T-helper 2 cell treated with Interferon-gamma antibody and Interleukin-4, amounts not matched to agents 5 μg/mL and 100 μg/mL, for 36 hours (primary cell): ENCODE measurements at places on chromosomes 6 and 20.
A peak's percentile ranks its signal among the peaks of the same experiment; 100 is the strongest.

DNA sequence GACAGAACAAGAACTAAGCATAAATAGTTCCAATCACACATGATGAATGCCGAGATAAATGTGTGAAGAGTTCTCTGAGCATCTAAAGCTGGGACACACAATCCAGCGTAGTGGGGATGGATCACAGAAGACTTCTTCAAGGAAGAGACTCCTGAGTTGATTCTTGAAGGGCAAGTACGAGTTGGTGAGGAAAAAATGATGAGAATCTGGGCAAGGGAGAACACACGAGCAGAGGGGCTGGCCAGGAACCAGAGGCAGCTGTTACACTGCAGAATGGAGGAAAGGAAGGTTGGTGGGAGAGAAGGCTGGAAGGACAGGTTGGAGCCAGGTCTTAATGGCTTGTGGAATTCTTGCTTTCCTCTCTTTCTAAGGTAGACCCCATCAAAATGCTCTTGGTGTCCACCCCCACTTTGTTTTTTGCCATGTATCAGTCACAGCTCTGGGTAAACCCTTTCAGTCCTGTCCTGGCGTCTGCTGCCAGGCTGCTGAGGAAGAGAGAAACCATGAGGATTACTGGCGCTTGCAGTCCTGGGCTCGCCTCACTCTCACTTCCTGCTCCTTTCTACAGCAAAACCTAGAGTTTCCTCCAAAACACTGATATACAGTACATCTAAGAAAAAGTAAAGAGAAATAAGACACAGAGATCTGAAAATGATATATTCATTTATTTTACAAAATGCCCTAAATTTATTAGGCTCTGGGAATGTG is 127.6 kb upstream of the FAM184A start:
- no peak for DNase-seq

- no peak for DNase-seq
Measured at GRCh38 chr6:97456070-97456469, 173.1 kb upstream of the MMS22L start.

- no peak for DNase-seq
Measured at GRCh38 chr6:149901444-149902140, 3.7 kb upstream of the RAET1E start.

GRCh38 chr20:42150230-42150629 is 532.1 kb upstream of the CHD6 start:
- DNase-seq = no peak

DNA sequence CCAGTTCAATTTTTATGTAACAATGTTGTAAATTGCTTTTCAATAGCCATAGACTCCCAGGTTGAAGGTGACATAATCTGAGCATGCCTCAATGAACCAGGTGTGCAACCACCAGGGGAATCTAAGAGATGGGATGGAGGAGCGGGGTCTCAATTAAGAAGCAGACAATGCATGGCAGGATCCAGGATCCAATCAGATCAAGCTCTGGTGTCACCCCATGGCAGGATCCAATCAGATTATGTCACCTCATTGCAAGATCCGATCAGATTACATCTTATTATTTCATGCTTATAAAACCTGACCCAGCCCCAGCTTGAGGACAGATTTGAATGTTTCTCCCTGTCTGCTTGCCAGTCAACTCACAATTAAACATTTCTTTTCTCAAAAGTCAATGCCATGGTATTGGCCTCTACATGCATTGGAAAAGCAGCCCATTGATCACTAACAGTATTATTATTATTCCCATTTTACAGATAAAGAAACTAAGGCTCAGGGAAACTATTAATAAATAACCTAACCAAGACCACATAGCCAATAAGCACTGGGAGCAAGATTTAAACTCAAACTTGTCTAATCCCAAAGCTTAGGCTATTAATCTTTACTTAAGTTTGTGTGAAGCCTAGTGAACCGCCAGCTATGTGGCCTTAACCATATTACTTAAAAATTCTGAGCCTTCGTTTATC is 14.3 kb upstream of the SIRT5 start:
- DNase-seq = no peak

DNA sequence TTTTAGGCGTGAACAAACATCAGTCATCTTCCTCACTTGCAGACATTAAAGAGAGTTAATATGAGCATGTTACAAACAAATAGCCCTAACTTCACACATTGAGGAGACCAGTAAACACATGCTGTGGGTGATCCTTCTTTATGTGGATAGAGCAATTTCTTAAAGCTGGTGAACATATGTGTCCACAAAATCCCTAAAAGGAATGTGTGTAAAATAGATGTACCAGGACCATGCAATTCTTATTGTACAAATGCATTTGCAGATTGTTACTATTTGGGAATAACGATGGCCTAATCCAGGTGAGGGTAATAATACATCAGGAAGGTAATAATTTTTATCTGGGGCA is 228.9 kb downstream of the ALDH8A1 start:
- no peak for DNase-seq

GRCh38 chr20:43579861-43580793 is 10.6 kb upstream of the IFT52 start:
- DNase-seq = no peak

DNA sequence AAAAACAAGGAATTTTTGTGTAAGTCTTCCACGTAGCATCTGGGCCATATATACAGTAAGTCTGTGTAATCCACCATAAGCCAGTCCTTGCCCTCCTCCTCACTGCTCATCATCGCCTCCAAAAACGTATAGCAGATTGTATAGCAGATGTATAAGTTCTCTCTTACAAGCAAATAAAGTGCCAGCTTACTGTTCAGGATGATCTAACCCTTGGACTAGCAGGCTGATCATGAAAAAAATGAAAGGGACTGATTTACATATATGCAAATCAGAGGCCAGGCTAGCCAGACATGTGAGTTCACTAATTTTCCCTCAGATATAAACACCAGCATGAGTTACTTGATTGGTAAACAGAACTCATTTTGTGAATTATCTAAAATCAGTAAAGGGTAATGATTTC is 171.5 kb downstream of the LY86 start:
- DNase-seq = no peak

DNA sequence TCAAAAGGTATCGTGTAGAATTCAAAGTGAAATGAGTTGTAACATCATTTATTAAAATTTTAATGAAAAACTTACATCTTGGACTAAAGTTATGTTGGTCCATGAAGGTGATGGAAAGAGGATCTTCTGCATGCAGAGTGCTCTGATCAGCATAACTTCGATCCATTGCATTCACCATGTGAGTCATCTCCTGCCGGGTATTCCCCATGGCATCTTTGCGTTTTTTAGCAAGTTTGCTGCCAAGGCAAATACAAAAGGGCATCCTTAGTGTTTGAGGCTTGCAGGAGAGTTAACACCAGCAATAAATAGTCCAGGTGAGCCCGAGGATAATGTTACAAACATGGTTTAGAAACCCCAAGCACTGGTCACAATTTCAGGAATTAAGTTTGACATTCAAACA is 104.2 kb upstream of the THEMIS start:
- no peak for DNase-seq

DNA sequence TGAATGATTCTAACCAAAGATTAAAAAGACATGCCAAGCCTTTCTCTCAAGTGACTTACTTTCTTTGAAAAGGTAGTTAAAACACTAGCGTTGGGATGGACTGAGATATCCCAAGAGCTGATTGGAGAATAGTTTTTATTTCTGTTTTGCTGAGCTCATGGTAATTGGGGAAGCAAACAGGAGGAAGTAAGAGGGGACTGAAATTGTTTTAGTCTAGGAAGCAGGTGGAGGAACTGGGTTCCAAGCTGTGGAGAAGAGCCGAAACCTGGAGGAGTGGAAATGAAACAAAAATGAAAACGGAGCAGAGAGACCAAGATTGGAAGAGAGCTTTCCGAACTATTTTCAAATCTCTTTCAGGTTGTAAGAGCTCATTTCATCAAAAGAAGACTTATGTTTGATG is 59.9 kb upstream of the TENT5A start:
- no peak for DNase-seq

GRCh38 chr6:42045538-42046460 is 4.5 kb upstream of the TAF8 start:
- peak; percentile 58 for DNase-seq

GRCh38 chr6:36650848-36651478 is 27.6 kb upstream of the CDKN1A start:
- no peak for DNase-seq

DNA sequence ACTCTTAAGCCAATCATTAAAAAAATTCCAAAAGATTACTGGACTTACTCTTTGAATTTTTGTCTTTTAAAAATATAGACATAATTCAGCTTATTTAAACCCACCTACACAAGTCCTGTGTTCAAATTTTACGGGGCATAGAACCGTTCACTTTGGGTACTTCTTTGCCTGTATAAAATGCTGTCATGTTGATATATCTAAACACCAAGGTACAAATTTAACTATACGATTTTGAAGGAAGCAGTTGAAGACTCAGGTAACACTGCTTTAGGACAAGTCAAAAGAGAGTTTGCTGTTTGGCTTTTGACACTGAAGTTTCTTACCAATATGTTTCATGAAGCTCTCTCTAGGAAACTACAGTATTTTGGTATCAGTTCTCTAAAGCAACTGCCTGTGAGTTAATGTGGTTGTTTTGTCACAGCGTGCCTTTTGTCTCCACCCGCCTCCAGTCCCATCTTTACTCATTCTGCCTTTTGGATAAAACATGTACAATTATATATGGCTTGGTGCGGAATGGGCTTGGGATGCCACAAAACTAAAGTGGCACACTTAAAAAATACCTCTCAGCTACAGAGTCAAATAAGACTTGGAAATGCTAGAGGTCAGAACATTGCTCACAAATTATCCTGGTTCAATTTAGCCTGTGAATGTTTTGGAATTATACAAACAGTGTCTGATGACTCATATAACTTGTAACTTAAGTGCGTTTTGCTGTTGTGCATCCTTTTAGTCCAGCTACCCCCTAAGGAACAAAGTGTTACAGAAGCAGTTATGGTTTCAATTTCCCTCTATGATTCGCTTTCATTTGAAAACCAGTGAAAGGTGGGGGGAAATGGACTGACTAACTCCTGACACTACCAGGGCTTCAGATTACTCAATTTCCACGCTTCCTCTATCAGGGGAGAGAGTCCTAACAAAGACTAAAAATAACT is 38.7 kb downstream of the RGS17 start:
- no peak for DNase-seq

DNA sequence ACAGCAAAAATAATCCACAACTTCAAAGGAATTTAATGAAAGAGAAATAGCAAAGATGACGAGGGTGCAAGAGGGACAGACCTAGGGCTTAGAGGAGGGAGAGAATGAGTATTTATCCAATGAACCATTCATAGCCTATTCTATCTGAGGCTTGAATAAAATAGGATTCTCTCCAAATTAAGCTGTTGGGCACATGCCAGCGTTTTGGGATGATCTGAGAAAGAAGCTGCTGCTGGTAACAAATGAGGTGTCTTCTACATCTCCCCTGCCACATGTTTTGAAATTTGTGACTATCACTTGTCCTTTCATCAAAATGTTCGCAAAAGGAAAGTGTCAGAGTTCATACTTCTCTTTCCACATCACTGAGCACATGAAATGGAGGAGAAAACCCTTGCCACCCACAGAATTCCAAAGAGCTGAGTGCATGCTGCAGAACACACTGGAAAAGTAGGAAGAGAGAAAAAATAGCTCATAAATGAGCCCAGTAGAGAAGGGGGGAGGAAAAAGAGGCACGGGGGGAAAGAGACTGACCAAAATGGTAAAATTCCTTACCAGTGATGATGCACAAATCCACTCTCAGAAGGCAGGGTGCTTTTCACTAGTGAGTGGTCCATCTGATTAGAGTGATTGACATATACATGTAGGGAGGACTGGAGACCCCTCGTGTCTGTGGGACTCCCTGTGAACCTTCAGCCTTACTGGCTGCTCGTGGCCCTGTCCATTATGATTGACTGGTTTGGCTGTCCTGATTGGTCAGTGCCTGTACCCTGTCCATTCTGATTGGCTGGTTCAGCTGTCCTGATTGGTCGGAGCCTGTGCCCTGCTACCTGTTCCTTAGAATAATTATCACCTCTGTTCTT is 180.5 kb downstream of the OGFRL1 start:
- DNase-seq = no peak

DNA sequence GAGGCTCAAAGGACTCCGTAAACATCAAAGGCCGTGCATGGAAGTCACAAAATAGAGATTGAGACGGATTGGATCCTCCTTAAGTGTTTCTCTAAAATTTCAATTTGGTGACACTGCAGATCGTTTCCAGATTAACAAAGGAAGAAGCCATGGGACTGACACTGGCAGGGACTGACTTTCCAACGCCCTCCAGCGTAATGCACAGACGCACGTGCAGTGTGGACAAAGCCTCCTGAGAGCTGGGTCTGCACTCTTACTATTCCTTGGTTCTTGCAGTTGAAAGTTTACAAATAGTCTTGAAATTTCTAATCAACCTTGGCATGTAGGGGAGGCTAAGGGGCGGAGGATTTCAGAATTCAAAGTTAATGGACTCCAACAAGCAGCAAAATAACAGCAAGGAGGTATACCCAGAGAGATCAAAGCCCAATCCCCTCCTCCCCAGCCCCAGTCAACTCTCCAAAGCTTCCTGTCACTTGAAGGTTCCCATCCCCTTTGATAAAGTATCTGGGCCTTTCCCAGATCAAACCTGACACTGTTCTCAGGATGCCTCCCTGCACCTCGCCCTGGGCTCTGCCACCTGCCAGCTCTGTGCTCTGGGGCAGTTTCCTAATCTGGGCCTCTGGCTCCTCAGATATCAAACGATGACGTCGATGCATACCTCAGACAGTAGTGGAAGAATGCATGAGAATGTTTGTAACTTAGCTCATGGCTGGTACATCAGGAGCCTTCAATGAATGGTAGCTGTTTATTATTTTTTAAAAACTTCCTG is 106.5 kb upstream of the TRAF3IP2 start:
- DNase-seq = no peak

DNA sequence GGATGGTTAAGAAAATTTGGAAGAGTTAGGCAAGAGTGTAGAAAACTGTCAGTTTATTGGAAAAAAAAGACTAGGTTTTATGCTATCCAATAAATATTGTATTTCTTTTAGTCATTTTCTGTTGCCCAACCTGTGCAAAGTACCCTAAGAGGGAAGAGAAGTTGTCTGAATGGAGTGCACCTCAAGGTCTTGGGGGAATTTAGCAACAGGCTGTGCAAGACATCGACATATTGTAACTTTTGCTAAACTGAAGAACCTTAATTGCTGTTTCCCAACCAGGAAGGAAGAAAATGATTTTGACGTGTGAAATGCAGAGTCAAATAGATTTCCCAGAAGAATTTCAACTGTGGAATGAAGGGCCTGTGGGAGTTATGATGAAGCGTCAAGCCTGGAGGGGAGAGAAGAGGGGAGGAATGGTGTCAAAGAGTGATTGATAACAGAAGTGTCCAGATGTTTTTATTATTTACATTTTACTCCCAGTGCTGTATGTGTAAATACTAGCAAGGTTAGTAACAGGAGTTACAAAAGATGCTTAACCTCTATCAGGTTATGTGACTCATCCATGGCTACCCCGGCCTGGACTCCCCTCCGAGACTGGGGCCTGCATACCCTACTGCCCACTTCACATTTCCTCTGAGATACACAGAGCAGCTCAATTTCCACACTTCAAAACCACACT is 246.8 kb downstream of the MYLK4 start:
- no peak for DNase-seq
